ENCODE measurements at places on chromosomes 6 and 20.

DNA sequence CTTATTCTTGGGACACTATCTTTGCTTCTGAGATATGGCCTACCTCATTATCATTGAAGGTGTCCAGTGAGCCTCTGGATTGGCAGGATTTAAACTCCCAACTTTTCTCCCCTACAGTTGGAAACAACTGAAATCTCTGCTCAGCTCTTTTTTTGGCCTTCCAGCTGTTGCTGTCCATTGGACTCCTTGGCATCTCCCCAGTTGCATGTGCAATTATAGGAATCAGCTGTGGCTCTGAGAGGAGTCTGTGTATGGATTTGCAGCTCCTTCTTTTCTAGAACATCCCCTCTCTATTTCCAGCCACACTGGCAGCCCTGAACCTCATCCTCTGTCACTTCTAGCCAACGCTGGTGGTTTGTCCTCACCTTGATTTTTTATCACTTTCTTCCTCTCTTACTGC is 21.2 kb downstream of the RAB22A start:
- DNase-seq = peak; percentile 13

GRCh38 chr20:41996951-41997350 is 378.8 kb upstream of the CHD6 start:
- DNase-seq = no peak

DNA sequence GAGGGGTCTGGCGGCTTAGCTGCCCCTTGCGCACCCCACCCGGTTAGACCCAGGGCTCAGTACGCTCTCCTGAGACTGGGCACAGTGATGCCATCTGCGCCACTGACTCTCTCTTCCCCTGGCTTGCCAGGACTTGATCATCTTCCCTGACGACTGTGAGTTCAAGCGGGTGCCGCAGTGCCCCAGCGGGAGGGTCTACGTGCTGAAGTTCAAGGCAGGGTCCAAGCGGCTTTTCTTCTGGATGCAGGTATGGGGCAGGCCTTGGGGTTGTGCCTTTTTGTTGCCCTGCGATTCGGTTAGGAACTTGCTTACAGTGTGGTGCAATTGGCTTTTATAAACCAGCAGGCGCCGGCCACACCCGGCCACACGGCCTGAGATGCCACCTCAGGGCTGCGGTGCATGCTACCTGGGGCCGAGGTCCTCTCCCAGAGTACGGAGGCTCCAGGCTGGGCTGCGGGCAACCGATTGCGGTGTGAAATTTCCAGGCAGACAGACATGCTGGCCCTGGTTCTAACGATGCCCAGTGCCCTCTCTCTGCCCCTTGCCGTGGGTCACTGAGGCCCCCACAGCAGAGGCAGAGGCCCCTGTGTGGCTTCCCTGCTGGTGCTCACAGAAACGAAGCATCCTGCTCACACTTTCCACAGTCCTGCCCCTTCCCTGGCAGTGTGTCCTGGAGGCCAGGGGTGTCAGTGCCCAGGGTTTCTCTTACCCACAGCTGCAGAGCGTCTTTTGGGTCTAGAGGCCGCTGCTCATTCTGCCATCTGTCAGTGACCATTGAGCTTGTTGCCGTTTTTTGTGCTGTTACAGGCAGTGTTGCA is 1.7 kb downstream of the ADRM1 start:
- DNase-seq = no peak

DNA sequence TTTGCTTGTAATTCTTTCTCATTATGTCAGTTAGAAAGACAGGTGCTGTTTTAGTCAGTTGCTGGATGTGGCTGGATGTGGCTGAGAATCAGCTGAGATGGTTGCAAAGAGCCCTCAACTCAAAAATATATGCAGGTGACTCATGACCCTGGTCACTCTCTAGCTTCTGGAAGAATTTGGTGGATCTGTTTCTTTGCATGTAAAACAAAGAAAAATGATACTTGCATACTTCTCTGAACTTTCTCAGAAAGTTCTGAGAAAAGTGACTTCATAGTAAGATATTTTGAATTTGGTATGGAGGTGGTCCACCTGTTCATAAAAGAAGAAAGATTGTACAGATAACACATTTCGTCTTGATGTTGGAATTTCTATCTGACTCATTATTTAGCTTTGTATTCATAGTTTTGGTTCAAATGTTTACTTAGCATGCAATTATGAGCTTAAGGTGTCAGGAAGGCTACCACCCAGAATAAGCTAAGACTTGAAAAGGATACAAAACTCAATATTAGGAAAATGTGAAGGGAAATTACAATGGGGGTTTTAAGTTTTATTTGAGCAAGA is 163.2 kb upstream of the OLIG3 start:
- no peak for DNase-seq

DNA sequence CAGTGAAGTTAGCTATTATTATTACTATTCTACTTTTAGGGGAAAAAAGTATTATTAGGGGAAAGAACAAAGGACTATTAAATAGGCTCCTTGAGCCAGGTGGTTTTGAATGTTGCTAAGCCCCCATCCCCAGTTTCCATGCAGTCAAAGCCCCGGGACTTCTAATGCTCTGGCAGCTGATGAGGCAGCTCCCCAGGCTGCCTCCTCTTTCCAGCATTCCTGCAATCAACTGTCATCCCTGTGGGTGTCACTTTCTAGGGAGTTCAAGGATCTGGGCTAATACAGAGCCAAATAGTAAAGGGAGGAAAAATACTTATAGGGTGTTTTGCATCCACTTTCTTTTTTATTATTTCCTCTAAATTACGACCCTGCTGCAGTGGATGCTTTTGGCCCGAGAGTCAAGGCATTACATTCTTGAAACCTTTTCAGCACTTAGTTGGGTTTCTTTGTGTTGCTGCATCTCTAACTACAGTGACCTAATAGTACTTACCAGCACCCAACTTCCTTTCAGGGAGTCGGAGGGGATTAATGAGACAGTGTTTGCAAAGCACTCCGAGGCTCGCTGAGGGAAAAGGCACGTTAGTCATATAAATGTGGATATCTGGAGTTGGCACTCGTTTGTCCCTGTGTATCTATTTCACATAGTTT is 303.9 kb upstream of the MAP3K7 start:
- DNase-seq = no peak

DNA sequence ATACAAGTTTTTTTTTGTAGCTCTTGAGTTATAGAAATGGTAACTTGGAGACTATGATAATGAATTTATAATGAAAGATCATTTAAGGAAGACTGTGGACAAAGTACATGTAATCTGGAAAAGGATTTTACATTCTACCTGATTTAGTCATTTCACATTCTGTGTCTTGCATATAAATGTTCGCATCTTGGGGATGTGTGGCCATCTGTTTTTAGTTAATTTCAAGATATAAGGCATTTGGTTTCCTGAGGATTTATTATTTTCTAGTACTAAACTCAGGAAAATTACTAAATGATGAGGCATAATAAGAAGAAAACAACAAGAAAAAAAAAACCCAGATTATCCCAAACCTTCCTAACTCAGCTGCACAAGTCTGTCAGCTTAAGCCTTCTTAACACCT is 112.7 kb upstream of the PRL start:
- DNase-seq = no peak

- no peak for DNase-seq
Observed at GRCh38 chr20:58696411-58696961, 3.9 kb downstream of the NPEPL1 start.

DNA sequence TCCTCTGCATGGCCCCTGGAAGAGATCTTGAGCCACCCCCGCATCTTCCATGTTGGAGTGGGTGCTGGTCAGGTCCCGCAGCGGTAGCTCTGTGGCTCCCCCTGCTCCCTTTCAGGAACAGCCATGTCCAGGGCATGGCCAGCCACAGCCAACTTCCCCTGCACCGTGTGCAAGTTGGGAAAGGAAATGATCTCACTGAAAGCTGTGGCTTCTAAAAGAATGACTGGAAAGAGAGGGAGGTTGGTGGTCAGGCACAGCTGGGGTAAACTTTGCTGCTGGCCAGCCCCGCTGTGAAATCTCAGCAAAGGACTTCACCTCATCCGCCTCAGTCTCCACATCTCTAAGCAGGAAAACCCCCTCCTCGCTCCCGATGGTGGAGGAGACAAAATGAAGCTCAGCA is 153.6 kb upstream of the CST7 start:
- DNase-seq = no peak

GRCh38 chr20:42957704-42958095 is 232.0 kb downstream of the PTPRT start:
- DNase-seq = no peak

- peak; percentile 70 for DNase-seq
Observed at GRCh38 chr6:47440719-47441118, 36.9 kb upstream of the CD2AP start.

DNA sequence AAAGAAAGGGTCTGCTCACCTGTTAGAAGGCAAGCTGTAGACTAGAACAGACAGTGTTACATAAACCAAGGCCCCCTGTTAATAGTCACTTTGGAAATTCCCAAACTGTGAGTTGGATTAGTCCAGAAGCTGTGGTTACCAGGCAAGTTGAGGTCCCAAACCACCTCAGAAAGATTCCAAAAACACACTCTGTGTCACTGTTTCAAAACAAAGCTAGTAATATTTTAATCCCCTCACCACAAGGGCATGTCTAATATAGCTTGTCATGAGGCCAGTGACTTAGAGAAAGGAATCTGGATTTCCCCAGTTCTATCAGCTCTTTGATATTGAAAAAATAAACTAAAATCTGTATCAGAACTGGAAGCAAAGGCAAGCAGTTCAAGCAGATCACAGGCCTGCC is 244.6 kb downstream of the HAO1 start:
- no peak for DNase-seq

DNA sequence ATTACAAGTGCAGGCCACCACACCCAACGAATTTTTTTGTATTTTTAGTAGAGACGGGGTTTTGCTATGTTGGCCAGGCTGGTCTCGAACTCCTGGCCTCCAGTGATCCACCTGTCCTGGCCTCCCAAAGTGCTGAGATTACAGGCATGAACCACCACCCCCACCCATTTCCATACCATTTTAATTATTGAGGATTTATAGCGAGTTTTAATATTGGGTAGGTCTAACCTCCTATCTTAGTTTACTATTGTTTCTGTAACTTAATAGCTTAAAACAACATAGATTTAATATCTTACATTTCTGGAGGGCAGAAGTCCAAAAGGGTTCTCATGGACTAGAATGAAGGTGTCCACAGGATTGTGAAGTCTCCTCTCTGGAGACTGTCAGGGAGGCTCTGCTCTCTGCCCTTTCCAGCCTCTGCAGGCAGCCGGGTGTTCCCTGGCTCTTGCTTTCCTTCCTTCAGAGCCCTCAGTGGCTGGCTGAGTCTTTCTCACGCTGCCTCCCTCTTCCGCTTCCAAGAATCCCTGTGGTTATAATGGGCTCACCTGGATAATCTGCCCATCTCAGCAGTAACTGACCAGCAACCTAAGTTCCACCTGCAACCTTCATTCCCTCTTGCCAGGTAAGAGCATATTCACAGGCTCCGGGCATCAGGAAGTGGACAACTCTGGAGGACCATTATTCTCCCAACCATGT is 18.6 kb upstream of the BCAS4 start:
- no peak for DNase-seq

Data from pons (tissue), 1 donor.